Naive thymus-derived CD4-positive, alpha-beta T cell (primary cell): ENCODE measurements at places on chromosomes 12 and 14. TPM values are rescaled to one million over a fixed set of nuclear protein-coding genes. Genes with fewer than 3 reads are reported as not detected.
A peak's percentile ranks its signal among the peaks of the same experiment; 100 is the strongest.

GRCh38 chr14:38972511-38972910 is 130.5 kb downstream of the SEC23A start:
- DNase-seq, result no peak

DNA sequence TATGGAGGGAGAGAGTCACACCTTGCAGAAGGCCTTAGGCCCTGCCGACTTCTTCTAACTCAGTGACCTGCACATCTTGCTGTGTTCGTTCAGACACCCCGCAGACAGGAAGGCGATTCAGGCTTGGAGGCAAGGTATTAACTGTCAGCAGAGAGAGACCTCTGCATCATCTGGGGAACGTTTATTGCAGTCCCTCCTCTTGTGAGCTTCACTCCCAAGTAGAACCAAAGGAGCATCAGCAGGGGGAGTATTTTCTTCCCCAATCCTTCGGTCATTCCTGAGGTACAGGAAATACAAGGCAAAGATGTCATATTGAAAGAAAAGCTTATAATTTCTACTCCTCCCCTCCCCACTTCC is 217.9 kb downstream of the CRADD start:
- no peak for DNase-seq

DNA sequence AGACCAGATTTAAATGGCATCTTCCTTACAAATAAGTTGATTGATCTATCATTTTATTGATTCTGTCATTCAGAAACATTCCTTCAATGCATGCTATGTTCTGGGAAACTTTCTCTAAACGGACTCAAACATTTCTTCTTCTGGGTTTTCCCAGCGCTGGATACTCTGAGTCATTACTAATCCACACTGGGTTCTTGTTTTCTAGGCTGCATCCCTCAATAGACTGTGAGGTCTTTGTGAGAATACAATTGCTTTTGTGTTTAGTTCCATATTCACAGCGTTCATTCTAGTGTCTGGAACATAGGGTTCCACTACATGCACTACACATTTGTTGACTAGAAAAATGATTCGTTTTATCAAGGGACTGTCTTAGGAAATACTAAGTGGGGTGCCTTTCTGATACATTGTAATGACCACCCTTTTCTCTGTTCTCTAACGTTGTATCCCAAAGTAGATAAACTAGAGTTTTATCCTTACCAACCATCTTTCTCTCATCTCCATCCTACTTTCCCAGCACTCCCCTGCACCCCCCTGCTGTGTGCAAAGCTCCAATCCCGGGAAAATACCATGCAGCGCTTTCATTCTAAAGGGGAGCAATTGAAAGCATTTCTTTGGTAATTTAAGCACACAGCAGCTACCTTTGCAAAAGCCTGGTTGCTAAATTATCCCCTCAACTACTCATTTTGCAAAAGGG is 878.7 kb downstream of the DIO2 start:
- no peak for DNase-seq

- DNase-seq, result no peak
Observed at GRCh38 chr14:71267007-71267513, 359.8 kb downstream of the PCNX1 start.

- DNase-seq, result no peak
Observed at GRCh38 chr14:47826809-47827208, 151.4 kb upstream of the MDGA2 start.

DNA sequence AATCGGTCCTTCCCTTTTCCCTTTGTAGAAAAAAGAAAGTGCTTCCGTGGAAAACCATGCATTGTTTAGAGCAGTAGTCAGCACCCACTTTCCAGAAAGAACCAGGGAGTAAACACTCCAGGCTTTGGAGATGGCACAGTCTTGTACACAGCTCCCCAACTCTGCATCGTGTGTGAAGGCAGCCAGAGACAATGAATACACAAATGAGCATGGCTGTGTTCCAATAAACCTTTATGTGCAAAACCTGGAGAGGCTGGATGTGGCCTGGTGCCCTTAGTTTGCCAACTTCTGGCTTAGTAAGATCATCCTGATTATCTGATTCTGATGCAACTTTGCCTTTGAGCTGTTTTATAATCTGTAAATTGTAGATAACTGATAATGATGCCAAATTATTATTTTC is 463.4 kb upstream of the TMEM132C start:
- no peak for DNase-seq

DNA sequence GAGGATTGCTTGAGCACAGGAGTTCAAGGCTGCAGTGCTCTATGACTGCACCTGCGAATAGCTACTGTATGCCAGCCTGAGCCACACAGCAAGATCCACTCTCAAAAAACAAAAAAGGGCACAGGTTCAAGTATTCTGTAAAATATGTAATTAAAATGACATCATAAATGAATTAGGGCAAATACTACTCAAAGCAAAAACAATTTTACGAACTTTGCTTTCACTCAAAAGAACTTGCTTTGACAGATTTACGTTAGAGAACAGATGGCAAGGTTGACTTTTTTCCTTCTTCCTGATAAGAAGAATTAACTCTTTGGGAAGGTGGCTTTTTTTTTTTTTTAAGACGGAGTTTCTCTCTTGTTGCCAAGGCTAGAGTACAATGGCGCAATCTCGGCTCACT is 44.0 kb upstream of the EAPP start:
- DNase-seq, result no peak

DNA sequence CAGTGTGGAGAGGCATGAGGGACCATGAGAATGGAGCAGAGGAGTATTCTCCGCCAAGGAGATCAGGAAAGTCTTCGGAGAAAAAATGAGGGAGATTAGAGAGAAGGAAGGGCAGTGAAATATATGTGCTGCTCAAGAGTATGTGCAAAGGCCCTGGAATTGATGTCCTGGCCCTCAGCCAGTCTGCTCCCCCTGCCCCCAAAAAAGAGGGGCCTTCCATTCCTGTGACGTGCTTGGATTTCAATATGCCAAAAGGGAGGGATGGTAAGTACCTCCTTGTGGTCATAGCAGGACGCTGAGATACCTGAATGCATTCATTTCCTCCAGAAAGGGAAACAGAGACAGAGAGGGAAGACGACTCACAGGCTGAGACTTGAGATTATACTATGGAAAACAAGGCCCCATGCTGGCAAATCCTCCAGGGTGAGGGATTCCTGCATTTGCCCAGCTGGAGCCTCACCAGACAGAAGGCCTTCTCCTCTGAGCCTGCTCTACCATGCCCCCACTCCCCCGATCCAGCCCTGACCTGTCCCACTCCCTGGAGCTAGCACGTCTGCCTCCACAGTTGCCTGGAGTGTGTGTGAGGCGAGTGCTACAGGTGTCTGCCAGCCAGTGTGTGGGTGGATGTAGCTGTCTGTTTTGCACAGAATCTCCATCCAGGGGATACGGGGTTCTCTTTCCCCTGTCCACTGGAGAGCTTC is 3.9 kb upstream of the RARG start:
- DNase-seq, result no peak

DNA sequence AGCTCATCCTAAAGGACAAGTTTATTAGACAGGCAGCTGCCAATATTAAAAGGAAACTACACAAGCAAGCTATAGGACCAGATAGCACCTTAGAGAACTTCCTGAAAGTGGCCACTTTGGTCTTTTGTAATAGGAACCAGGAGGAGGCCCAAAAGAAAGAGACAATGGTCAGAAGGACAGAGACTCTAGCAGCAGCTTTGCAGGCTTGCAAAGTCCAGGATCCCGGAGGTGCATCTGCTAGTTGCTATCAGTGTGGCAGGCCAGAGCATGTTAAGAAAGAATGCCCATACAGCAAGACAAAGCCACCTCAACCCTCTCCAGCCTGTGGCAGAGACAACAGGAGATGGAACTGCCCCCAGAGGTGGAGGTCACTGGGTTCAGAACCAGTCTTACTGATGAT is 23.4 kb downstream of the APOBEC1 start:
- no peak for DNase-seq

GRCh38 chr12:132287391-132288238 is 41.8 kb downstream of the GALNT9 start:
- no peak for DNase-seq

GRCh38 chr12:121534495-121535148 is 46.2 kb downstream of the KDM2B start:
- peak; percentile 30 for DNase-seq

DNA sequence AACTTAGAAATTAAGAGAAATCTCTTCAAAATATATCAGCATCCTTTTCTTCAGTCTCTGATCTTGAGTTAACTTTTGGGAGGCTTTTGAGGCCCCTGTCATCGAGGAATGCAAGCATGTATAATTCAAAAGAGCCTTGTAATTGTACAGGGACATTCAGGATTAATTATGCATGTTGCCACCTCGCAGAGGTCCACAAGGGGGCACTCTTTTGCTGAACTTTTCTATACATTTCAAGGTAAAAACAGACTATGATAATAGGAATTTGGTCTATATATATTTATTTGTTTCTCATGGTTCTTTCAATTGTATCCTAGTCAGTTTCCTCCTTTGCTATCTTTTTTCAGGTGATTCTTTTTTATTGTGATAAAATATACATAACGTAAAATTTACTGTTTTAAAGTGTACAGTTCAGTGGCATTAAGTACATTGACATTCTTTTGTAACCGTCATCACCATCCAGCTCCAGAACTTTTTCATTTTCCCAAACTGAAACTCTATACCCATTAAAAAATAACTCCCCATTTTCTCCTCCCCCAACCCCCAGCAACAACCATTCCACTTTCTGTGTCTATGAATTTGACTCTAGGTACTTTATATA is 47.0 kb upstream of the SLC2A13 start:
- peak; percentile 9 for DNase-seq

DNA sequence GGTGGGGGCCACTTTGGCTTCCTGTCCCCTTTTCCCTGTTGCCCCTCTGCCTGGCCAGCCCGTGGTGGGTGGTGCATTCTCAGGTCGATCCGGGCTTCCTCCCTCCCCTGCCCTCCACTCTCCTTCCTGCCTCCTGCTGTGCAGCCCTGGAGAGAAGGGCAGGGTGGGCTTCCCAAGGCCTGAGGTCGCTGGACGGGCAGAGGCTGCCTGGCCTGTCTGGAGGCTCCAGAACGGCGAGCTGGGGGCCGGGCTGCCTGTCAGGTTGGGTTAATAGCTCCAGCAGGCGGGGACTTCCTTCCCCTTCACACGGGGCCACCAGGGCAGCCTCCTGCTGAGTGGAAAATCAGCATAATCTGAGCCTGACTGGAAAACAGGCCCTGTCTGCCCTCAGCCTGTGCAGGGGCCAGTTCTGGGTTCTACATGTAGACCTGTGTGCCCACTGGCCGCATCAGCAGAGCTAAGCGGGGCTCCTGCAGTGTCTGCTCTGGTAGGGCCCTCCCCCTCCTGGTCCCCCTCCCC is 11.3 kb downstream of the KIF26A start:
- DNase-seq, result peak; percentile 13

DNA sequence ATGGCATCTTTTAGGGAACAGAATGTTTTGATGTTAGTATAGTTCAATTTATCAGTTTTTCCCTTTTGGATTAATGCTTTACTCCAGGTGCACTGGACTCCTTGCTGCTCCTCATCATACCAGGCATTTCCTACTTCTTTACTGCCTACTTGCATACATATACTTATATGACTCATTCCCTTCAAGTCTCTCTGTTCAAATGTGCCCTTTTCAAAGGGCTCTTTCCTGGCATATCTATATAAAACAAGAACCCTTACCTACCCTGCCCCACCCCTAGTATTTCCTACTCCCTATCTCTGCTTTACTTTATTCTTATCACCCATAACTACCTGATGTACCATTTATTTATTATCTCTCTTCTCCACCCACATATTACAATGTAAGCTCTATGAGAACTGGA is 90.6 kb downstream of the CAPZA3 start:
- DNase-seq, result no peak

- DNase-seq, result no peak
Observed at GRCh38 chr12:57895389-57896114, 45.8 kb upstream of the ATP23 start.

DNA sequence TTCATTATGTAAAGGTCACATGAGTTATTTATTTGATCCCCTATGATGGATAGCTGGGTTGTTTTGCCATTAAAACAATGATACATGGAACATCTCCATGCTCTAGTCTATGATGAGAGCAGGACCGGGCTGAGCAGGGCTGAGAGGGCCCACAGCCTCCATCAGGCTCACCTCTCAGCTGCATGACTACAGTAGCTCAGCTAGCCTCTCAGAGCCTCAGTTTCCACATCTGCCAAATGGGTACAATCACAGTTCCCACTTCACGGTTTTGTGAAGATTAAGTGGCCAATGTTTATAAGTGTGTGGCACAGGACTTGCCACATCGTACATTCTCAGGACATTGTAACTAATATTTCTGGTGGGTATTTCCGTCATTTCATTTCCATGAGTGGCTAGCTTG is 19.9 kb upstream of the MYL2 start:
- DNase-seq, result no peak

DNA sequence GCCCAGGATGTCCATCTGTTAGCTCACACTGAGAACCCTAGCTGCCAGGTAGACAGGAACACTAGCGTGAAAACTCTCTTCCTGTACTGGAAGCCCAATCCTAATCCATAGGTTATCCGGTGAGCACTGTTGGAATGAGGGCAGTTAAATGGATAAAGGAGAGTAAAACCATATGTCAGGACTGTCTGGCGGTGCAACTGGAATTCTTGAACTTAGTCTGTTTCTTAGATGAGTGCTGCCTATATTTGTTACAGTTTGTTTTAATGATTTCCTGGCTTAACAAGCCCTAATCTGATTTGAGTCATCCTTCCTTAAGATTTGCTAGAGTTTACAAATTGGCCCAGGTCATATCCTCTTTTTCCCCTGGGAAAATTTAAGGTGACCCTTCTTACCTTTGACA is 104.7 kb downstream of the ANO4 start:
- no peak for DNase-seq

DNA sequence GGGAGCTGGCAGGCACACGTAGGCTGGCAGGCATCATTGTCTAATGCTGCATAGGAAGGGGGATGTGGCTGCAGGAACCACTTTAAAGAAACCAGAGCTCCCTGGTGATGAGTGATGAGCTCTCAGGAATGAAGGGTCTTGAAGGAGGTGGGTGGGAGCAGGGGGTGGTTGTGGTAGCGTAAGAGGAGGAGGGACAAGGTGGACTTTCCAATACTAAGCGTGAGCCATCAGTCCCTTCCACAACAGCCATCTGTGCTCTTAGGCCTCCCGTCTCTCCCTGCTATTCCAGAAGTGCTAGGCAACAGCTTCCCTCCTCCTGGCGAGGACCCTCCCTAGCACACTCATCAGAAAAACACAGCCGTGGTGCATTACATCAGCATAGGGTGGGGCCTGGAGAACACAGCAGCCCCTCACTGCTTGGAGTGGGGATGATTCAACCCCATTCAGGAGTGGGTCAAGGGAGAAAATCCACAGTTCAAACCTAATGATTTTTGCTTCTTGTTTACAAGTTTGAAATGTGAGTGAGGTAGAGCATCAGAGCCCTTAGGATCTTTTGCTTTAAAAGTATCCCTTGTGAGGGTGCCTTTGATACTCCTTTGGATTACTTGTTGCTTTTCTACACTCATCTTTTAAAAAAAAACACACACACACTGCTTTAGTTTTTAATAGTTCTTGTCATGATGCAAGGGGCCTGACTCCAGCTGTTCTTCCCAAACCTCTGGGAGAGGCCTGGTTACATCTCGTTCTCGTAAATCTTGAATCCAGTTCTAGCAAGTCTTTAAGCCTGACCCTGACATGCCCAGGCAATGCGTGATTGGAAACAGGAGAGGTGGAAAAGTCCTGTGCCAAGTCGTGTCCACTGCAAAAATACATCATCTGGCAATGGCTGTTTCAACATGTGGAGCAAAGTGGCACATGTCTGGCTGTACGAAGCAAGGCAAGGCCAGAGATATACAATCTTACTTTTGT is 356.4 kb upstream of the DDHD1 start:
- no peak for DNase-seq

The RNU4-1 gene
- total RNA-seq, result 356 TPM

The SLC7A8 gene
- total RNA-seq, result 2.5 TPM

The CCDC196 gene
- not detected for total RNA-seq

The SIX4 gene
- total RNA-seq, result 0.23 and 0.46 TPM in 2 replicates

The RNF34 gene
- 84.4 TPM for total RNA-seq

The WASHC4 gene
- total RNA-seq, result 46.4 and 53.0 TPM in 2 replicates

The KRT82 gene
- not detected for total RNA-seq

The OR4E1 gene
- total RNA-seq, result 0.14 TPM

The PZP gene
- total RNA-seq, result not detected
